ENCODE measurements at places on chromosomes 2 and 18. TPM values are rescaled to one million over a fixed set of nuclear protein-coding genes. Genes with fewer than 3 reads are reported as not detected.

PLEK gene
- total RNA-seq, result 224 TPM

FAM124B gene
- not detected for total RNA-seq

RNF152 gene
- 0.07 TPM for total RNA-seq

SLC4A3 gene
- total RNA-seq, result not detected

TNFAIP6 gene
- total RNA-seq, result not detected

BMPR2 gene
- total RNA-seq, result 3.0 TPM

GRCh38 chr2:56192664-56193305 is 9.0 kb downstream of the CCDC85A start:
- H3K4me1 ChIP-seq, result no peaks in the 10 kb centered on the region
- no peaks in the 10 kb centered on the region for H3K36me3 ChIP-seq
- no peak overlapping the region for H3K4me3 ChIP-seq

- no peaks in the 10 kb centered on the region for H3K27me3 ChIP-seq
- DNase-seq, result no peak
- no peak overlapping the region for H3K27ac ChIP-seq
Observed at GRCh38 chr2:224786848-224787247, 70.7 kb upstream of the CCDC195 start.

DNA sequence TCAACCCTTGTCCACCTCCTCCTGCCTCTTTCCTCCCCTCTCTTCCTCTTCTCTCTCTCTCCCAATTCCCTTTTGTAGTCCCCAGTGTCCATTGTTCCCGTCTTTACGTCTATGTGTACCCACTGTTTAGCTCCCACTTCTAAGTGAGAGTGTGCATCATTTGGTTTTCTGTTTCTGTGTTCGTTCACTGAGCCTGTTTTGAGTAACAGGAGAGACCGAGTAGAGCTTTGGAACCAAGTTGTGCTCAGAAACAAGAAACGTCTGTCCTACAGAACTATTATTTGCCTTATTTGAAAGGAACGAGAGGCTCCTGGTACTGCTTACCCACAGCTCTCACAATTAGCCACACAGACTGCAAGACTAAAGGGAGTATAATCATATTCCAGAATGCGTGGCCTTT is 50.1 kb upstream of the MAPRE2 start:
- no peak overlapping the region for H3K4me3 ChIP-seq
- no peaks in the 10 kb centered on the region for H3K36me3 ChIP-seq
- H3K27me3 ChIP-seq, result 0 out of 2 replicates have a peak, but pooled peaks cover 2% of the 10 kb centered on the region
- DNase-seq, result no peak
- H3K4me1 ChIP-seq, result peaks cover 5% of the 10 kb centered on the region
- no peak overlapping the region for H3K27ac ChIP-seq

DNA sequence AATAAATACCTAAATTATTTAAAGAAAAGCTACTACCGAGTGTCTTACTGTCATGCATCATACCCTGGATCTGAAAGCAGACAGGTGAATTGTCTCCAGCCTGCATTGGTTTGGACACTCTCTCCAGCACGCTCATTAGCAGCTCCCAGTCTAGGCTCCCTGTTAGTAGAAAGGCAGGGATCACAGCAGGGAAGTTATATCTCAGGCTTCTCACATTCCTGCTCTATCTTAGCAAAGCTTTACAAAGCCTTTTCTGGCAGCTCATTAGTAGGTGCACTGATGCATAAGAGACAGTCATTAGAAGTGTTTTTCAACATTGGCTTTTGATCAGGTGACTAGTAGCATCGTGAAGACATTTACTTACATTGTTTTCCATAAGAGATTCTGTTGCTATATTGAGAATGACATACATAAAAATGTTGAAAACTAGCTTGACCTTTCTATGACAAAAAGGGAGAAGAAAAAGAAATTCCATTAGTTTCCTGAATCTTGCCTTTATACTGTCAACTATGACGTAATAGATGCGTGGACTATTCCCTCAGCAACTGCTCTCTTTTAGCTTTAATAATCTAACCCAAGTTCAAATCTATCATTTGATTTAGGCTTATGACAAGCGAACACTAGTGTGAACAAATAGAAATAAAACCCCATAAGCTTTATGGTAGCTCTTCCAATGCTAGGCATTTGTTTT is 408.7 kb upstream of the KCNH7 start:
- H3K4me1 ChIP-seq, result no peaks in the 10 kb centered on the region
- DNase-seq, result no peak
- no peaks in the 10 kb centered on the region for H3K36me3 ChIP-seq

- H3K4me3 ChIP-seq, result no peak overlapping the region
- H3K4me1 ChIP-seq, result no peaks in the 10 kb centered on the region
Observed at GRCh38 chr2:10278029-10278762, 24.5 kb upstream of the HPCAL1 start.

DNA sequence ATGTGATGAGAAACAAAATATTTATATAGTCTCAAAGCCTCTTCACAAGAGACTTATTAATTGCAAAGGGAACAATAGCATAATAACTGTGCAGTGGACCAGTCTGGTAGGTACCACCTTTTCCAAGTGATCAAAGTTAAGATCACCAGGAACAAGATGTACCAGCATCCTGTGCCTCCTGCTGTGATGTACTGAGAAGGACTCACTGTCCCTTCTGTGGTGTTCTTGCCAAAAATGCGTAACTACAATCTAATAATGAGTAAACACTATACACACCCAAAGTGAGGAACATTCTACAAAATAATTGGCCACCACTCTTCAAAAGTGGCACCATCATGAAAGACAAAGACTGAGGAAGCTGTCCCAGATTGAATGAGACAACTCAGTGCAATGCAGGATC is 14.5 kb downstream of the GNLY start:
- no peak for DNase-seq
- H3K4me3 ChIP-seq, result no peak overlapping the region
- no peak overlapping the region for H3K27ac ChIP-seq
- H3K4me1 ChIP-seq, result peaks cover 11% of the 10 kb centered on the region
- H3K27me3 ChIP-seq, result no peaks in the 10 kb centered on the region
- H3K36me3 ChIP-seq, result no peaks in the 10 kb centered on the region

DNA sequence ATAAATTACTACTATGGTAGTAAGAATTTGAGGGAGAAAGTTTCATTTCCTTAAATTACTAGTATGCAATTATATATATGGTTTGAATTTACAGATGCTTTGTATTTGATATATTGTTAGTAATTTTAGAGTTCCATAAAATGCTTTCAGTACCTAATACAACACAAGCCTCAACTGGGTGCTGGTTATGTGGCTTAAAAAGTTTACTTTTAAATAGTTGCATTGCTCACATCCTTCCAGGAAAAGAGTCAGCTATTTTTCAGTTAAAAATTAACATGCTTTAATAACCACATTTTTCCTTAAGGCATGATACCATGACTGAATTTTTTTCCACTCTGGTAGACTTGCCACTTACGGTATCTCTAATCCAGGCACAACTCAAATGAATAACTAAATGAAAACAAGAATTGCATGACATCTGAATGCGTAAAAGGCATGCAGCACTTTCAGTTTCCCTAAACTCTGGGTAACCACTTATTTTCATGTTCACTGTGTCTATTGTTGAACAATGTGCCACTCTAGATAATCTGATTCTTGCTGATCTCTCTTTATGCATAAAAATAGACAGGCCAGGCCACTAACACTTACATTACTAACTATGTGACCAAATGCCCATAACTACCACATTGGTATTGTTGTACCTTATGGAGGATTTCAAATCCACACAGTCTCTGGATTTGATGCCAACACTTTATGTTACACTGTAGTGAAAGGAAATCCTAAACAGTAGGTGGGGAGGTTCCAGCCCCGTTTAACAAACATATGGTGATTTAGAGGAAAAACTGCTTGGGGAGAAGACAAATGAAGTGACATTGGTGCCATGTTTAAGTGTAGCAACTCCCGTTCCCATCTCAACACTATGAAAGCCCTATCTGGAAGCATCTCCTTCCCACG is 35.5 kb upstream of the SLC35F5 start:
- peaks cover 13% of the 10 kb centered on the region for H3K4me1 ChIP-seq
- DNase-seq, result no peak
- no peaks in the 10 kb centered on the region for H3K36me3 ChIP-seq
- H3K4me3 ChIP-seq, result peak overlapping the region; percentile 40

DNA sequence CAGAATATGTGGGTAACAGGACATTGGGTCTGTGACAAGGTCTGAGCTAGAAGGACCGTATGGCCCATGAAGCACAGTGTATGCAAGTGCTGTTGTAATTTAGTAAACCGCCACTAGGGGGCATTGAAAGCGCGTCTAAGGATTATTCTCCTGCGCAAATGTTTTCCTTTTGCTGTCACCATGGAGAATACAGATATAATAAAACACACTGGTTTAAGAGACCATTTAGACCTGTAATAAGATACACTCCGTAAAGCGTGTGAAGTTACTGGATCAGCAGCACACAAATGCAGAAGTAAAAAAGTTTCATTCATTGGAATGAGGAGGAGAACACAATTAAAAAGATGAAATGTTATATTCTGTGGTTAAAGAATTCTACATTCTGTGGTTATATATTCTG is 272.4 kb downstream of the AGAP1 start:
- H3K4me1 ChIP-seq, result no peaks in the 10 kb centered on the region
- DNase-seq, result peak; percentile 91
- H3K36me3 ChIP-seq, result no peaks in the 10 kb centered on the region
- no peak overlapping the region for H3K27ac ChIP-seq
- H3K27me3 ChIP-seq, result no peaks in the 10 kb centered on the region

DNA sequence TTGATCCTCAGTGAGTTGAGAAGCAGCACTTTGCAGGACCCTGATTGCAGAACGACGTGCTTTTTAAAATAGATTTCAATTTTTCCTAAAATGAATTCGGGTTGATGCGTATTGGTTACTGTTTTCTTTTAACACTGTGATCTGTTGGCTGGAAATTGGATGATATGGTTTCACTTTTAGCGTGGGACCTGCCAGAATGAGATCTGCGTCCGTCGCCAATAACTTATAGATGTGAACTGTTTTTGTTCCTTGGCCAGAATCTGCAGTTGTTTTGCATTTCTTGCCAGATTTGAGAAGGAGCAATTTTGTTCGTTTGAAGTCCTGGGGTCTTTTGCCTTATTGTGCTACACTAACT is 703 bp downstream of the UGGT1 start:
- peak overlapping the region; percentile 85 for H3K4me3 ChIP-seq
- H3K27ac ChIP-seq, result peak overlapping the region; percentile 53
- peaks cover 40% of the 10 kb centered on the region for H3K4me1 ChIP-seq
- H3K36me3 ChIP-seq, result peaks cover 7% of the 10 kb centered on the region
- H3K27me3 ChIP-seq, result no peaks in the 10 kb centered on the region

- H3K27me3 ChIP-seq, result no peaks in the 10 kb centered on the region
- no peaks in the 10 kb centered on the region for H3K36me3 ChIP-seq
- no peak overlapping the region for H3K27ac ChIP-seq
- no peak overlapping the region for H3K4me3 ChIP-seq
- DNase-seq, result no peak
Observed at GRCh38 chr18:67475673-67476072, 40.8 kb downstream of the DSEL start.

DNA sequence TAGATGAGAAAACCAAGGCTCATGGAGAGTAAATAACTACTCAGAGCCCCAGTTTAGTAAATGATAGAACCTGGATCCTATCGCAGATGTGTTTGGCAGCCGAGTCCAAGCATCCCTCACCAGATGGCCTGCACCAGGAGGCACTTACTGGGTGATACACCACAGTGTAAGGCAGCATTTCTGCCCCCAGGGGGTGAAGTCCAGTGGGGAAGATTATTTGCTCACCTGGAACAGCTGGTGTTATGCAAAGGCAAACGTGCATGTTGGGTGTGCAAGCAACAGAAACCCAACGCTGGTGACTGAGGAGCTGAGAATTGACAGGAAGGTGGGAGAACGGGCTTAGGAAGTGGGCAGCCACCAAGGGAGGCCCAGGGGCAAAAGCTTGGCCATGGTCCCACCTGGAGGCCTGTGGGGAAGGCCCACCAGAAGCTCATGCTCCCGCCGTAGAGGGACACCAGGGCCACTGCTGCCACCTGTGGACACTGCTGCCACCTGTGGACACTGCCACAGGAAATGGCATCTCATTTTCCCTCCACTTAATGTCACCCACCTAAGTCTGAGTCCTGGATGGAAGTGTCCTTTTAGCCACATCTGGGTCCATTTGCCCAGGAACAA is 100.6 kb downstream of the TFCP2L1 start:
- no peaks in the 10 kb centered on the region for H3K27me3 ChIP-seq
- no peak overlapping the region for H3K27ac ChIP-seq
- no peaks in the 10 kb centered on the region for H3K4me1 ChIP-seq
- no peaks in the 10 kb centered on the region for H3K36me3 ChIP-seq
- H3K4me3 ChIP-seq, result no peak overlapping the region
- no peak for DNase-seq
